Hypothalamus (tissue), 51 donors: ENCODE measurements at places on chromosomes 1 and 21.

GRCh38 chr1:167805041-167805556, 83.3 kb downstream of the MPZL1 start:
- DNase-seq, result no peak

GRCh38 chr1:4820543-4820942, 166.1 kb downstream of the AJAP1 start:
- no peak for DNase-seq

DNA sequence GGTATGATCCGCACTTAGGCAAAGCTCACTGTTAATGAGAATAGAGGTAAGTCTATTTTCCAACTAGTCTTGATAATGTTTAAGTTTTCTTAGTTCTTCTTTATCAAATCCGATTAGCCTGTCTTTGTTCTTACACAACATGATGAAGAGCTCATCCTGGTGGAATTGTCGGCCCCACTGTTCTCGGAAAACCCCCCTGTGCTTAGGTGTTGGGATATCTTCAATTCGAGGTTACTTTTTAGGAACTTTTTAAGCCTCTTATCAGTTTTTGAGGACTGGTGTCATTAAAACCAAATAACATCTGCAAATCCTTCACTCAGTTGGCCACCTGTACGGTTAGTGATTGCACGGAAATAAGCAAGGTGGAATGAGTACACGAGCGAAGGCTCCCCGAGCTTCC, 60.7 kb upstream of the KIF26B start:
- DNase-seq, result no peak

DNA sequence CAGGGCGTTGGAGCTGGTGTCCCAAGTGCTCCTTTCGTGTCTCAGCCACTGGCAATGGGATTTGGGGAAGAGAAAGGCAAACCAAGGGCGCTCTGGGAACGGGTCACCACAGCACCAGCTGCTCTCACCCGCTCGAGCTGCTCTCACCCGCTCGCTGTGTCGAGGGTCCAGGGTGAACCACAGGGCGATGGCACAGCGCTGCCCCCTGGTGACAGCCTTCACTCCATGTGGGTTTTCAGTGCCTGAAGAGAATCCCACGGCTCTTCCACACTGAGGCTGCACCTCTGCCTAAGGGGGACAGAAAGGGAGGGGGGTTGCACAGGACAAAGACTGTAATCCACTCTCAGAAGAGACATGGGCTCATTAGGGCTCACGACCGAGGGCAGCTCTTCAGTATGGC, 7.1 kb upstream of the CLDN19 start:
- no peak for DNase-seq

DNA sequence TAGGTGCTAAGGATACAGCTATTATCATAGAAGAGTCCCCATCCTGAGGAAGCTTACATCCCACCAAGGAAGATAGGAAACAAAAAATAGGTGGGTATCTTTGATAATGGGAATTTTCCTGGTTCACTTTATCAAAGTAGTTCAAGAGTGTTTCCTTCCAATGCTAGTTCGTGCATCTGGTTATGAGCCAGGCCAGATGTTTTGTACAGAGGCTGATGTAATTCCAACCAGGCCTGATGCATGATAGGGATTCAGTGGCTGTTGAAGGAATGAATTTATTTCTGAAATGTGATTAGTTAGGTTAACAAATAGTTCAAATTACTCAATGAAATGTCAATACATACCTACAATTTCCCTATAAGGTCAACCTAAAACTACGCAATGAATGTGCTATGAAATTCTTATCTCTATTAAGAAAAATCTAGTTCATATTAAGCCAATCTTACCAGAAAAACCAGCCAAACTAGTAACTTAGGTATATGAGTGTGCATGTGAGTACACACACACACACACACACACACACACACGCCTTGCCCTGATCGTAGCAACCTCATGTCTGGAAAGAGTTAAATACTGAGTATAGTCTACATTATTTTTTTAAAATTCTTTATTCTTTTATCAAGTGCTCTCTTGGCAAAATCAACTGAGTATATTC, 9.5 kb upstream of the ZBTB18 start:
- DNase-seq, result no peak

DNA sequence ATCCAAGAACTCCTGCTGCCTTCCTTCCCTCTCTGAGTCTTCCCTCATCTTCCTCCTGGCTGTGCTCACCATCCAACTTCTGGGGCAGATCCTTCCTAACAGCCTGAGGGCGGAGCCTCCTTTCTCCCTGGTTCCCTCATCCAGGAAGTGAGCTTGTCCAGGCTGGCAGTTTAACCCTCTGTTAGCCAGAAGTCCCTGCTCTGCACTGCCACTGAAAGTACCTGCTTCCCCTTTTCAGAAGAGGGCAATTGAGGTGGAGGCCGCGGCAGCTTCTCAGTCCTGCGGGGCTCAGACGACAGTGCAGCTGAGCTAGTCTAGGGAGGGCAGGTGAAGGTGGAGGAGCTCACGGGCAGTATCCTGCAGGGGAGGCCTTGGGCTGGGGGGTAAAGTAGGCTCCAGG, 149.1 kb downstream of the FCRL5 start:
- DNase-seq, result no peak

GRCh38 chr1:100875228-100875627, 19.4 kb downstream of the EXTL2 start:
- no peak for DNase-seq

GRCh38 chr21:16330082-16330907, 600.5 kb downstream of the USP25 start:
- no peak for DNase-seq

DNA sequence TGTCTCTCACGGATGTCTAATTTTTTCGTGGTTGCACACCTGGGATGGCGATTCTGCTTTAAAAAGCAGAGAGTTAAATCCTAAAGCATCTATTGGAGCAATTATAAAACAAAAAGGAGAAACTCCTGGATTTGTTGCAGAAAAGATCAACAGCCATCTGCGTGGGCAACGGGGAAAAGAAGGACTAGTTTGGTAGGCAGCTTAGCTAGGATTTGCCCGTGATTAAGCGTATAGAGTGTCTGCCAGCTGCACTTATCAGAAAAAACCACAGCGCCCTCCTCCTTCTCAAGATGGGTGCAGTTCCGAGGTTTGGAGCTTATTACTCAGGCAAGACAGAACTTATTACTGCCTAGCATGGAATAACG, 526 bp upstream of the SLC25A24 start:
- no peak for DNase-seq

DNA sequence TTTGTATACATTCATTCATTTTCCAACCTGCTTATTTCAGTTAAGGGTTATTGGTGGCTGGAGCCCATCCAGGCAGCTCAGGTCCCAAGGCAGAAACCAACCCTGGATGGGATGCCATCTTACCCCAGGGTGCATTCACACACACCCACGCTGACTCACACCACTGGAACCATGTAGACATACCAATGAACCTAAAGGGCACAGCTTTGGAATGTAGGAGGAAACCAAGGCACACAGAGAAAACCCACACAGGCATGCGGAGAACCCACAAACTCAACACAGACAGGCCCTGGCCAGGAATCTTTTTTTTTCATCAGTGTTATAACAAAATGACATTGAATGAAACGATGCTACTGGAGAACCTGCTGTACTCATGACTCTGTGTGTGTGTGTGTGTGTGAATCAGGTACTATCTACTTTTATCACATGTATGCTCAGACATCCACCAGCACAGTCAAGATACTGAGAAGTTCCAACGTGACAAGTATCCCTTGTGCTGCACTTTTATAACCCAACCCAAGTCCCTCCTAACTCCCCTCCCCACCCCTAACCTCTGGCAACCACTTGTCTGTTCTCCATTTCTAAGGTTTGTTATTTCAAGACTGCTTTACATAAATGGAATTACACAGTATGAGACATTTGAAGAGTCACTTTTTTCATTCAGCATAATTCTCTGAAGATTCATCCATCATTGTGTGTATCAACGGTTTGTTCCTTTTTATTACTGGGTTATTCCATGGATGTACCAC, 286.8 kb upstream of the PLD5 start:
- no peak for DNase-seq

DNA sequence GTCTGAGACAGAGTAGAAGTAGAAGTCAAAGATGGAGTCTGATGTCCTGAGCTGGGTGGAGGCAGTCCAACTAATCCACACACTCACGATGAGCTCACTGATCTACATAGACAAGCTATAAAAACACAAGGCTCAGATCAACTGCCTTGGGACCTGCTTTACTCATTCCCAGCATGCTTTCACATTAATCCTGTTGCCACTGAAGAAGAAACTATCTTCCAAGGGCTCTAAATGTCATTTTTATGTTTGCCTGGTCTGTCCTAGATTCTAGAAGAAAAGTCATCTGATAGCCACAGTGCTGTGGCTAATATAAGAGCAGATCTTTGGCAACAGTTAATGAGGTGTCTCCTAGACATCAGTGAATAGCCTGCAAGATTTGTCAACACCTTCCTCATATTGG, 522.7 kb downstream of the NUF2 start:
- DNase-seq, result no peak

DNA sequence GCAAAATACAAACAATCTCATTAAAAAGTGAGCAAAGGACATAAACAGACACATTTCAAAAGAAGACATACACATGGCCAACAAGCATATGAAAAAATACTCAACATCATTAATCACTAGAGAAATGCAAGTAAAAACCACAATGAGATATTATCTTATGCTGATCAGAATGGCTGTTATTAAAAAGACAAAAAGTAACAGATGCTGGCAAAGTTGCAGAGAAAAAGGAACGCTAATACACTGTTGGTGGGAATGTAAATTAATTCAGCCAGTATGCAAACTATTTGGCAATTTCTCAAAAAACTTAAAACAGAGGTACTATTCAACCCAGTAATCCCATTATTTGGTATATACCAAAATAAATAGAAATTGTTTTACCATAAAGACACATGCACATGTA, 32.2 kb upstream of the TNFSF18 start:
- DNase-seq, result no peak
